Right renal pelvis (tissue), 4 donors: ENCODE measurements at places on chromosomes 13 and 19.

GRCh38 chr13:42021851-42022250, 26.6 kb upstream of the DGKH start:
- no peak for DNase-seq

- no peak for DNase-seq
Observed at GRCh38 chr13:74218291-74218690, 84.1 kb upstream of the KLF12 start.

GRCh38 chr19:591099-591958, 1.6 kb downstream of the HCN2 start:
- no peak for DNase-seq

DNA sequence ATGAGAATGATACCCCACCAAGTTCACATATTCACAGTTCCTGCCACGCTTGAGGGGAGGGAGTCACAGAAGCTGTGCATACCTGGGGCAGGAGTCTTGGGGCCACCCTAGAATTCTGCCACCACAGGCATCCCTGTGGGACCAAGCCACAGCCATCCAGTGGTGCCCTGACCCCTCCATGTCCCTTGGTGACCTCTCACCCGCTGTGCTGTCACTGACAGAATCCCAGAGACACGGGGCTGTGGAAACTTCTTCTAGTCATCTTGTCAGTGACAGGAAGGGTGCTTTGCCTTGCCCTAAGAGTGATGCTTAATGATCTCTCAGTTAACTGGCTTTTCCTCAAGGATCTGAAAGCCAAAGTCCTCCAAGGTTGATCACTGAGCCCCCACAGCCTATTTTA, 58.4 kb upstream of the UQCRFS1 start:
- DNase-seq, result no peak

- no peak for DNase-seq
Observed at GRCh38 chr19:18433015-18433691, 4.8 kb downstream of the ISYNA1 start.

GRCh38 chr13:42076309-42076713, 27.9 kb downstream of the DGKH start:
- no peak for DNase-seq

GRCh38 chr19:35316560-35316959, 12.4 kb upstream of the CD22 start:
- no peak for DNase-seq

DNA sequence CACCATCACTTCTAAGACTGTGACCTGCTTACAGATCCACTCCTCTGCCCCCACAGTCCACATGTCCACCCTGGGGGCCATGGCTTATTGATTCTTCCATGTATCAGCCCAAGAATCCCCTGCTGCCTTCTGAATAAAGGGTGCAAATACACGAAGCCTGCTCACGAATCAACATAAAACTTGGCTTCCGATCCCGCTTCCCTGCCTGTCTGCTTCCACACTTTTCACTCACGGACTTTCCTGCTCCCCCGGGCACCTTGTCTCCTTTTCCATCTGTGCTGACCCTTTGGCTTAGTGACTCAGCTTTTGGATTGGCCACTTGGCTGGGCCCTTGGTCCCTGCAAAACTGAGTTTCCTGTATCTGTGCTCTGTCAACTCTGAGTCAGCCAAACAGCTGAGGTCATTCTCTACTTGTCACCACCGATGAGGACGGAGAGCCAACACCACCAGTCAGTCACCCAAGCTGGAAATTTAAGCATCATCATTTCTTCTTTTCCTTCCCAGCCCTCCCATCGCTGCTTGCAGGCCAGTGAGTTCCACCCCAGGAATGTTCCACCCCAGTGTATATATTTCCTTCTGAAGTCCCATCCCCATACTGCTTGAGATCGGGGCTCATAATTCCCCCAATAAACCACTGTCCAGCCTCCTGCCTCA, 11.4 kb upstream of the USP12 start:
- DNase-seq, result no peak

- DNase-seq, result no peak
Observed at GRCh38 chr19:10846500-10847202, 1.6 kb upstream of the C19orf38 start.

DNA sequence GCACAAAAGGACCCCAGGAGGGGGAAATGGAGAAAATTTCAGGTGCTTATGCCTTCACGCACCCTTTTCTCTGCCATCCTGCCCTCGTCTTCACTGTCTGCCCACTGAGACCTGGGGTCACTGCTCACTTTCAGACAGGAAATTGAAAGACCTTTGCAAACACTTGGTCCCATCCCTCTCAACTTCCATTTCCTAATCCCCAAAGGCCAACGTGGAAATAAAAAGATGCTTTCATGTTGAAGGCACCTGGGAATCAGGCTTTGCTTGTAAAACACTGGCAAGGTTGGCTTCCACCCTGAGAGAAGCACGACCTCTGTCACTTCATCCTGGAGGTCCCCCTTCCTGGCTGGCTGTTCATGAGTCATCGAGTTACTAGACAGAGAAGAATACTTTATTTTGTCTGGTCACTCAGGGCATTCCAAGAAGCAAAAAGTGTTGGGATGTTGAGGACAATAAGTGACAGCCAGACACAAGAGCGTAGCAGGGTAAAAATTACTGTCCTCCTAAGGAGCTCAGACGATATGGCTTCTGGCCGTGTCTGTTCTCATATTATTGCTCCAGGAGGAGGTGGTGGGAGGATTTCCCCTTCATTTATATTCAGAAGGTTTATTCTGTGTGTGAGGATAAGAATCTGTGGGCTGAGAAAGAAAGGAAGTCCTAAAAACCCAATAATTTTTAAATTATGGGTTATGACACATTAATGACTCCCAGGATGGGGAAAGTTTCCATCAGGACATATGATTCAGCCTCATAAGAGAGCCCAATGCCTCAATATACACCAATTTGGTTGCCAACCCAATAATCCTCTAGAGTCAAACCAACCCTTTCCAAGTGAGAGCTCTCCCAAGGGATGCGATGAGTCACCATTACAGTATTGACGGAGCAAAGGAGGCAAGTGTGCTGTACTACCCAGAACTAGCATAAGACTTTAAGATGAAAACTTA, 409.0 kb downstream of the COG6 start:
- no peak for DNase-seq

GRCh38 chr19:12801466-12802266, at the start of the genes PRDX2 and THSD8:
PRDX2 (minus strand) TSS chr19:12801800; CDS start chr19:12801261, 539 bp downstream.
THSD8 (plus strand) TSS chr19:12802069; CDS start chr19:12802072, 3 bp downstream.
- no peak for DNase-seq

DNA sequence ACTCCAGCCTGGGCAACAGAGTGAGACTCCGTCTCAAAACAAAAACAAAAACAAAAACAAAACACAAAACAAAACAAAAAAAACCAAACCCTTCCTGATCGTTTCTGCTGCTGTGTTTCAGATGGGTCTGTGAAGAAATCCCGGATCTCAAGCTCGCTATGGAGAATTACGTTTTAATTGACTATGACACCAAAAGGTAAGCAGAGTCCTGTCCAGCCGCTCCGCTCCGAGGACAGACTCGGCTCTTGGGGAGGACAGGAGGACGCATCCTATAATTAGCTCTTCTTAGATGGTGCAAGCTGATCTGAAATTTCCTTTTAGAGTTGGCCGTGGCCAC, 22.0 kb downstream of the DOT1L start:
- DNase-seq, result no peak

DNA sequence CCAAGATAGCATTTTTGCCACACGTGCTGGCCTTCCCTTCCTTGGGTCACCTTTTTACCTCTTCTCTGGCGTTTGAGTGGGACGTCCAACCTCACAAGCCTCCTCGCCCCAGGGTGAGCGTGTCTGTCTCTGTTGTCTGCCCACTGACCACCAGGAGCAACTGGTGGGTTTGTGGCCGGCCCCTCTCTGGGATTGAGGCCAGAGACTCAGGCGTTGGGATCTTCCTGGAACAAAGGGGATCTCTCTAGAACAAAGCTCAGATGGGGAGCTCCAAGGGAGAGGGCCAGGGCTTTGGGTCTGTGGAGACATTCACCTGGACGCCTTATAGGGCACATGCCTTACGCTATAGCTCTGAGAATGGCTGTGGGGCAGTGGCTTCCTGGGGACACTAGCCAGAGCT, 17.4 kb downstream of the COMP start:
- no peak for DNase-seq

DNA sequence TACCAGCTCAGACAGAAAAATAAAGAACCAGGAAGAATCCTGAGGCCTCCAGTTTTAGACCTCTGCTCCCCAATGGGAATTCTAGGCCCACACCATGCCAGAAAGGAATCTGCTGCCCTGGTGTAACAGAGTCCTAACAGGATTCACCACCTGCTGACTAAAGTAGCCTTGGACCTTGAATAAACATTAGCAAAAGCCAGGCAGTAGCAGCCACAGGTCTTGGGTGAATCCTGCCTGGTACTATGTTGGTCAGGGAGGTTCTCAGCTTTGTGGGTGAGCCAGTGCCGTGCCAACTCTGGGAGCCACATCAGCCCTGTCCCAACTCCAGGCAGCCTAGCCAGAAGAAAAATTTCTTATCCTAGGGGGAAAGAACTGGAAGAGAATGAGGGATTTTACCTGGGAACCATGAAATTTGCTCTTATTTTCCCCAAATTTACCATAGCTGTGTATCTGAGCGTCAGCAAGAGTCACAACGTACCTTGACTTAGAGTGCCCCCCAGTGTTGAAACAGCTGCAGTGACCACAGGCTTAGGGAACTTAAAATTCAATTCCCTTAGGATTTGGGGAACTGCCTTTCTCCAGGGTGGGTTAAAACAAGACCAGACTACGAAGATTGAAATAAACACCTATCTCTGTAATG, 1895.6 kb upstream of the PRR20A start:
- no peak for DNase-seq

- no peak for DNase-seq
Observed at GRCh38 chr19:2087621-2088100, 8.5 kb downstream of the MOB3A start.

GRCh38 chr13:101970341-101970740, 431.5 kb downstream of the FGF14 start:
- DNase-seq, result no peak
